WERI-Rb-1 (cell line): ENCODE measurements at places on chromosomes 7 and 10.

- no peak for DNase-seq
Observed at GRCh38 chr10:47154762-47155161, 145.2 kb upstream of the GDF10 start.

- DNase-seq, result no peak
Observed at GRCh38 chr10:124110882-124111281, 17.5 kb upstream of the CHST15 start.

- DNase-seq, result no peak
Observed at GRCh38 chr7:84181628-84182027, 13.0 kb downstream of the SEMA3A start.

- DNase-seq, result no peak
Observed at GRCh38 chr7:31873816-31874597, 187.0 kb downstream of the PPP1R17 start.

DNA sequence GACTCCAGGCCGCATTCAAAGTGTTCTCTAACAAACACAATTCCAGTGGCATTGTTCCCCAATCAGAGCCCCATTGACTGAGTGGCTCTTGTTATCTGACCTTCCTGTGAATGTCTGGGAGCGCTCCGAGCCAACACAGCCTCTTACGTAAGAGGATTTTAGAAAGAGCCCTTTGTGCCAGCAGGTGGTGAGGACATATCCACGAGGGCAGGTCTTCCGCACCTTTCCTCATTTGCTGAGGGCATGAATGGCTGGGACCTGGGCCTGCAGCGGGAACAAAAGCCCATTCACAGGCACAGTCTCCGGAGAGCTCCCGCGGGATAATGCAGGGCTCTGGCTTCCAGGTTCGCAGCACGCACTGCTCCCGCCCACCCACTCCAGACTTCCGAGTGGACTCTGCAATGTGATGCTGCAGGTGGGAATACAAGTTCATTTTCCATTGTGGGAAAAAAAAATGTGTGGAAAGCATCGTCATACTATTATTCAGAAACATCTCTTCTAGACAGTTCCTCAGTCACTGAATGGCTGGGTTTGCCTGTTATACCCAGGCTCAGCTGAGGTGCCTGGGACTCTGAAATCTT is 295.0 kb upstream of the IGFBP3 start:
- DNase-seq, result no peak

DNA sequence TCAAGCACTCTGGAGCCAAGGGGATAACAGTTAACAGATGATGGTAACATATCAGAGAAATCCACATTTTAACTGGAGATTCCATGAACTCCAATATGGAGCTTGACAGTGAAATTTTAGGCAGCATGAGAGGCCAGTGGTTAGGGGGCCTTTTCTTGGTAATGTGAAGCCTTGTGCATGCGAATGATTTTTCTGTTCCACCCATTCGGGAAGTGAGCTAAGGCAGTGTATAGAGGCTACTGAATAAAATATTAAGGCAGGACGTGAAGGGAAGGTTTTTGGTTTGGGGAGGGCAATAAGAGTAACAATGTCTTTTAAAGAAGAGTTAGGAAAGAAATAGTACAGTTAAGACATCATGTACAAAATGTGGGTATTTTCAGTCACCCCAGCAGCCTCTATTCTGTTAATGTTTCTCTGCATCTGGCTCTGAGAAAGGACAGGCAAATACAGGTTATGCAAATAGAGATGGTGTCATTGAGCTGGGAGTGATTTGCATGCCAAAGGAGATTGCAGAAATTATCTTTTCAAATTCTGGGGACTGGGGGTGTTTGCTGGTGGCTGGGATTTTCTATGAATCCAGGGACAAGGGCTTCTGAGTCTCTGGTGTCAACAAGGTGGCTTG is 6.8 kb upstream of the TAS2R60 start:
- no peak for DNase-seq

DNA sequence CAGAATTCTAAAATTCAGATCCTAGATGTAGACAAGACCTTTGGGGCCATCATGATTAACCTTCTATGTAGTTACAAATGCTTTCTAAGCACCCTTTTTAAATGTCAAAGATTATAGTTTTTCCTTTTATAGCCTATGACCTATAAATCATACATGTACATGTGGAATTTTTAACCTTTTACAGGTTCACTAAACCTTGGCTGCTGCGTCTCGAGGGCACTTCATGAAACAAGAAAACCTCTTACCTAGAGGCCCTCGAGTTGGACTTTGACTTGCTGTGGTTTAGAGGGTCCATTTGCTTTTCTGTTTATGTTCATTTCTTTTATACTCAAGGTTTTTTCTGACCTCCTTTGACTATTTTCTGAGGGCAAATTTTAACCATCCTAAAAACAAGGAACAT is 302.2 kb downstream of the CSTF2T start:
- no peak for DNase-seq
